ENCODE measurements at places on chromosomes 6 and 20. TPM values are rescaled to one million over a fixed set of nuclear protein-coding genes. Genes with fewer than 3 reads are reported as not detected.
A peak's percentile ranks its signal among the peaks of the same experiment; 100 is the strongest.

GRCh38 chr6:155171747-155172449, 91.9 kb upstream of the CLDN20 start:
- no peak for DNase-seq

DNA sequence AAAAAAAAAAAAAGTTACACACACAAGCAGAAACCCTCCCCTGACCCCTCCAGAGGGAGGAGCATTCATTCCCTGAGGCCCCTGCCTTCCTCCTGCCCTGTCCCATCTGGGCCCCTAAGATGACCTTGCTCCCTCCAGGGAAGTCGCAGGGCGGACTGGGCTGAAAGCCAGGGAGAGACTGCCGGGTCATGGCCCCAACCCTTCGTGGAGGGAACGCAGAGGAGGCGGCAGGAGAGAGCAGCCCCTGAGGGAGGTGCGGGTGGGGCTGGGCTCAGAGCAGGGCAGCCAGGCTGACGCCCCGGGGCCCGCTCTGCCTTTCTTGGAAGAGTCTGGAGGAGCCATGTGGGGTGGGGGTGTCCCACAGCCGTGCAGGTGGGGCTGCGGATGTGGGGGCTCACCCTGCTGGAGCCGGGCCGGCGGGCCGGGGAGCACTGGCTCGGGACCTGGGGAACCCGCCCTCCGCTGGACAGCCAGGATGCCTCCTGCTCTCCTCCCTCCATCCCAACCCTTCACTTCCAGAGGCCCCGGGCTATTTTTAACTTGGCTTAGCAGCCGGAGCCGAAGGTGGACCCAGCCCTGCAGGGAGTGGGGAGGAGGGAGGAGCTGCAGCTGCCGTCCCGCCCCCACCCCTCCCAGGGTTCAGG, 15.0 kb upstream of the ABHD16B start:
- no peak for DNase-seq

DNA sequence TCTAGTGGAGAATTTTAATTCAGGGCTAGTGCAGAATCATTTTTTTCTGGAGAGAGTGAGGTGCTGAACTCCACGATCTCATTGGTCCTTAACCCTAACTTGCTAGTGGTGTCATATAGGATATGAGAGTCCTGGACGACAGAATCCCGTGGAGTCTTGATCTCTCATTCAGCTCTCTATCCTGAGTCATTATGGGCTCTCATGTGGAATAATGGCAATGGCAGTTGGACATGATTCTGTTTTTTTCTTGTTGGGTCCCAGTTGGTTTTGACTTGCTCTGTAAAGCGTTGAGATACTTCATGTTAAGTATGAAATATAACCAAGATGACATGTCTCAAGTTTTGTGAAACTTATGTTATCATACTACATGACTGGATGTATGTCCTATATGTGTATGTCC, 6.3 kb upstream of the RNF144B start:
- DNase-seq = no peak

DNA sequence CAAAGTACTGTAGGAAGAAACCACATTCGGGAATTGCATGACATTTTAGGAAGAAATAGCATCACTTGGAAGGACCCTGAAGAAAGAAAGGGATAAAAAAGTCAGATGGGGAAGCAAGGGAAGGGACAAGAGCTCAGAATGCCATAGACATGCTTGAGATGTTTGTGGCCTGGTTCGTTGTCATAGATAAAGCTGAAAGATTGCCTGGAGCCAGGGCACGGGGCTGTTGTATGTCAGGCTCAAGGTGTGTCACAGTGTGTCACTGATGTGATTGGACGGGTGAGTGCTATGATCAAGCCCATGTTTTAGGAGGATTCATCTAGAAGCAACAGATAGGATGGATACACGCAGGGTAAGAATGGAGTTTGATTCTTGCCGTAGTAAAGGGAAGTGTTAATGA, 216.2 kb upstream of the SOX4 start:
- DNase-seq = no peak

- DNase-seq = peak; percentile 82
Measured at GRCh38 chr6:73519926-73520687, 725 bp downstream of the EEF1A1 start.

GRCh38 chr20:9114709-9115108, 45.8 kb downstream of the PLCB4 start:
- DNase-seq = no peak

GRCh38 chr6:139446138-139446715, 71.8 kb upstream of the CITED2 start:
- DNase-seq = no peak

DNA sequence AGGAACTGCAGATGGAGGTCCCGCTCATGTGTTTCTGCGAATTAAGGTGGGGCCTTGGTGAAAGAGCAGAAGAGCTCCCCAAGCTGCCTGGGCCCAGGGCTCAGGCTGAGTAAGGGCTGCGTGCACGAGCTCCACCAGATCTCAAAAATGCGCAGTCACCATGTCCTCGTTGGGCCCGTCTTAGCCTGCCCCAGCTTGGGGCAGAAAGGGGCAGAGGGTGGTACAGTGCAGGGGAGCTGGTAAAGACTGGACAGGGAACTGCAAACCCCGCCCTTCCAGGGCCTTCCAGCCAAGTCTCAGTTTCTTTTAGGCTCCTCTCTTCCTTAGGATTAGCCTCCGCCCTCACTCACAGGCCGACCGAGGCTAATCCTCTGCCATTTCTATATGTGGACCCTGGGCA, 101.6 kb downstream of the FOXF2 start:
- DNase-seq = no peak

DNA sequence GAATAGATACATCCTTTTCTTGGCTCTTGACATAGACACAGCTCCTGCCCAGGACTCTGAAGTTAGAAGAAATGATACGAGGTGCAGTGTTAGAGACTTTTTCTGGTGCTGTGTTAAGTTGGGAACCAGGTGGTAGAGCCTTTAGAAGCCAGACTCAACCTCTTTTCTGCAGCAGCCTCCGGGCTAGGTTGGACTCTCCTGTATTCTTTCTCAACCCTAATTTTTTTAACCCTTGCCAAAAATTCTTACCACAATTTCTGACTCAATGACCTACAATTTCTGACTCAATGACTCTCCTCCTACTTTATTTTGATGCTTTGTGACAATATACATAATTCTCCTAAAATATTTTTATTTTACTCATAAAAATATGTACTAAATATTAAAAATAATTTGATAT, 127.4 kb upstream of the PRL start:
- DNase-seq = no peak

DNA sequence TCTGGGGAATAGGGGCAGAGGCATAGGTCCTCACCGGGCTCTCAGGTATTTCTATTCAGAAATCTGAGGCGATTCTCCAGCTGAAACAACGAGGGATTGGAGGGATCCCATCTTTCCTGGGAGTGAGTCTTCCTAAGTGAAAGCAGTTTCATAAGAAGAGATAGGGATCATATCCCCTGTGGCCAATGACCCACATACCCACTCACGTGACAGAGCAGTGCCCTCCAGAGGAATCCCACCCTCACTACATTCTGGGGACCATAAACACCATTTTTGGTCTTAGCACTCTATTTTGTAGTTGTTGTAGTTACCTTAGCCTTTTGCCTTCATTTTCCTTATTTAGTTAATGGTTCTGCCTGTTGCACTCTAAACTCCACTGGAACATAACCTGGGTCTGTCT, 121.1 kb downstream of the GPR63 start:
- DNase-seq = no peak

DNA sequence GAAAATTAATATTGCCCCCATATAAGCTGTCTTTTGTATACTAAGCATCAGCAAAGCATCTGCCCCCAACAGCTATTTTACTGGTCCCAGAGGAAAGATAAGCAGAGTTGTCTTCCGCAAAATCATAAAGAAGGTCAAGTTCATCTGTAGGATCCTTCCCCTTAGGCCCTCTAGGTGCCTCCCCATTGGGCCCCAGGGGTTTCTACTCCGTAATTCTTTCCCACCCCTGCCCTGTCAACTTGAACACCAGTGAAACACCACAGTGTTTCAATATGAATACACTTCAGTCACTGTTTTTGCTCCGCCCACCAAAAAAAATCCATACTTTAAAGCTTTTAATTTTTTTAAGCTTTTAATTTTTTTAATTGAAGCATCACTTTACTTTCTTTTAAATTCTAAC, 159.2 kb downstream of the ATXN1 start:
- DNase-seq = no peak

- DNase-seq = no peak
Measured at GRCh38 chr6:170038251-170038650, 252.6 kb downstream of the DLL1 start.

DNA sequence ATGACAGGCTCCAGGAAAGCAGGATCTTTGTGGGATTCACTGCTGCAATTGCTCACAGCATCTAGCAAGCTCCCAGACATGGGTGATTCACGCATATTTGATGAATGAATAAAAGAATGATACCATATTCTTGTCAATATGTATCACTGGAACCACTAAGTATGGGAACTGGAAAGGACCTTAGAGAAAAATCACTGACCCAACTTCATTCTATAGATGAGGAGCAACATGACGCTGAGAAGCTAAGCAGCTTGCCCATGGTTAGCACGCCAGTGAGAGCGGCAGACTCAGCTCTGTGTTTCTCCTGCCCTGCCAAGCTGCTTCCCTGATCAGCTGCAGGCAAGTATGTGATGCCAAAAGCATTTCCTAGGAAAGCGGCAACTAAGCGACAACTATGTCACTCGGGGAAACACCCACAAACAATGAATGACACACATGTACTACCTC, 66.8 kb downstream of the PPP1R3G start:
- DNase-seq = no peak

- no peak for DNase-seq
Measured at GRCh38 chr20:43936104-43936770, 21.6 kb downstream of the TOX2 start.

GRCh38 chr20:17628101-17628841, 53.8 kb downstream of the RRBP1 start:
- no peak for DNase-seq

GRCh38 chr6:6587696-6588063, 840 bp upstream of the LY86 start:
- DNase-seq = no peak

DNA sequence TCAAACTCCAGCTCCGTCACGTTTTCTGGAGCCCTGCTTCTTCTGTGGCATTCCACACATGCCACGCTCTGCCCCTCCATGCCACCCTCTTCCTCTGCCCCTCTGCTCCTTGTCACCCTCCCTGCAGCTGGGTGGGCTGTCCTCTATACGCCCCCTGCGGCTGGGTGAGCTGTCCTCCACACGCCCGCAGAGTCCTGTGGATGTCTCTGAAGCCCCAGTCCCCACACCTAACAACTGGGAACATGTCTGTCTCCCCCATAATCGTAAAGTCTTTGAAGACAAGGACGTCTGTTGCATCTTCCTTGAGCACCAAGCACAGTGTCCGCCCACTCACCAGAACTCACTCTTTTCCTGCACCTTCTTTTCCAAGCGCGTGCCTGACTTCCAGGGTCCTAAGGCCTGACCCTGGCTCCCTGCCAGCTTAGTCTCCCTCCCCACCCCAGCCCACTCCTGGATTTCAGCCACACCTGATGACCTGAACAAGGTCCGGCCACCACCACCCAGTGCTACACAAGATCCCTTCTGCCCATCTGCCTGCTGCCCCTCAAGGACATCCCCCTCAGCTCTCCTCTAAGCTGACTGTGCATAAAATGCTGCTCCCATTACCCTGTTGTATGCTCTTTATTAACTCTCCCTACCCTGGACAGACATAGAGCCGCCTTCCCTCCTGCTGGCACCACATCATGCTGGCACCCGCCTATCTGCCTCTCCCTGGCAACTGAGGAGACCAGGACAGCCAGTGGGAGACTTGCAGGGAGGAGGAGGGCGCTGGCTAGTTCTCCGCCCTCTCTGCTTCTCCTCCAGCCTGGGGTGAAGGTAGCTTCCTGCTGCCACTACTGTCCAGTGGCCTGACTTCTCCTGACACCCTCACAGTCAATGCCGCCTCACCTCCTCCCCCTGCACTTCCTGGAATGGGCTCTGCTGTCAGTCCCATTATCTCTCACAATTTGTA, 10.7 kb upstream of the PRR18 start:
- no peak for DNase-seq

GRCh38 chr6:72646604-72647485, 25.0 kb downstream of the KCNQ5 start:
- no peak for DNase-seq

GRCh38 chr20:44087857-44088120, 99.2 kb downstream of the JPH2 start:
- DNase-seq = no peak

GRCh38 chr6:167145461-167145860, 12.3 kb downstream of the GPR31 start:
- no peak for DNase-seq

DNA sequence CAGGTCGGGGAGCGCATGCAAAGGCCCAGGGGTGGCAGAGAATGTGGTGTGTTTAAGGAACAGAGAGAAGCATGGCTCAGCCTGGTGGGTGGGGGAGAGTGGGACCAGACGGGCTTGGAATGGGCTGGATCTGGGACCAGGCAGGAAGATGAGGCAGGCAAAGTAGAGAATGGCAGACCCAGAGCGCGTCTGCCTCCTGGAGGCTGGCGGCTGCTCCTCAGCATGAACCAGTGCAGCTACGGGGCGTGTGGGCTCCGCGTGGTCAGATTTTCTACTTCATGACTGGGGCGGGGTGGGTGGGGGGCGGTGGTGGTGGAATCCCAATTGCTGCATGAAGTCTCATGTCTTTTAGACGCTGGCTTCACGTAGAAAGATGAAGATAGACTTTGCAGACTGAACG, 135.6 kb downstream of the TFAP2C start:
- no peak for DNase-seq

The SLC25A27 gene
- total RNA-seq = 0.30 TPM

The VTA1 gene
- 69.7 TPM for total RNA-seq

The TTK gene
- 9.8 TPM for total RNA-seq

The TP53TG5 gene
- not detected for total RNA-seq

The ASCC3 gene
- 59.3 TPM for total RNA-seq

The AURKA gene
- total RNA-seq = 9.6 TPM

The ITPR3 gene
- total RNA-seq = 37.2 TPM

The PHF10 gene
- total RNA-seq = 58.7 TPM

The JAG1 gene
- 0.47 TPM for total RNA-seq

The EFCAB8 gene
- 0.25 TPM for total RNA-seq

The CCN2 gene
- 0.33 TPM for total RNA-seq

The UBE2C gene
- 10.5 TPM for total RNA-seq

The NKX2-2 gene
- total RNA-seq = not detected

The PRDM13 gene
- not detected for total RNA-seq

The NPBWR2 gene
- total RNA-seq = not detected
